ENCODE measurements at places on chromosomes 7 and 10.

DNA sequence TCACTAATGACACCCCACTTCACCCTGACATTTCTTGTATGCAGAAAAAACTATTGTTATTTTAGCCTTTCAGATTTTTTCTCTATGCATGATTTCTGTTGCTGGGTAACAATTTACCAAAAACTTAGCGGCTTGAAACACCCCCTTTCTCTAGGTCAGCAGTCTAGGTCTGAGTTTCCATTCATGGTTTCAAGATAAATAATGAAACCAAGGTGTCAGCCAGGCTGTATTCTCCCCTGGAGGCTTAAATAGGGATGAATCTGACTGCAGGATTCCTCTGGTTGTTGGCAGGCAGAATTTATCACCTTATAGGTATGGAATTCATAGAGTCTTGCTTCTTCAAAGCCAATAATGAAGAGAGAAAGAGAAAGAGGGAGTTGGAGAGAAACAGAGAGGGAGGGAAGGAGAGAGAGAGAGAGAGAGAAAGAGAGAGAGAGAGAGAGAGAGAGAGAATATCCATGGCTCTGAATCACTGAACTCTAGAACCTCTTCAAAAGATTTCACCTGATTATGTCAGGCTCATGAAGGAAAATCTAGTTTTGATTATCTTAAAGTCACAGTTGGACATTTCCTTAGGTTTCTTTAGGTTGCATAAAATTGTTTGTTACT lies 1224.6 kb upstream of the LRRTM3 start:
- no peak for DNase-seq

- no peak for DNase-seq
These were observed 733.4 kb downstream of the MAGI2 start for GRCh38 chr7:78720066-78720465.

- no peak for DNase-seq
These were observed 33.7 kb upstream of the CFAP46 start for GRCh38 chr10:132975831-132976682.

DNA sequence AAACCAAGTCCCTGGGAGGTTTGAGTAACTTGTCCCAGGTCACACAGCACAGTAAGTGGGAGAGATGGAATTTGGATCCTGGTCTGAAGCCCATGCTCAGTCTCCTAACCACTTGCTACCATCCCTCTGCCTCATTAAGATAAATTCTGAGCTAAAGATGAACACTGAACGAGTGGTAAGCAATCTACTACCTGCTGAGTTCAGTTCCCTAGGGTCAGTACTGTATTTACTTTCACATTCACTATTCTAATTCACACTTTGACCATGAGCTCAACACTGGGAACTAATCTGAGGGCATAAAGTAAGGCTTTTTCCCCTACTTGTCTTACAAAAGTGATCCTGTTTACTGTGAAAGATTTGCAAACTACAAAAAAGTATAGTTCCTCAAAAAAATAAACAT lies 2.4 kb downstream of the UROS start:
- peak; percentile 9 for DNase-seq

- DNase-seq = no peak
These were observed 40.6 kb downstream of the CYP17A1 start for GRCh38 chr10:102796407-102797176.

- DNase-seq = no peak
These were observed 44.3 kb downstream of the TCERG1L start for GRCh38 chr10:131266936-131267813.

DNA sequence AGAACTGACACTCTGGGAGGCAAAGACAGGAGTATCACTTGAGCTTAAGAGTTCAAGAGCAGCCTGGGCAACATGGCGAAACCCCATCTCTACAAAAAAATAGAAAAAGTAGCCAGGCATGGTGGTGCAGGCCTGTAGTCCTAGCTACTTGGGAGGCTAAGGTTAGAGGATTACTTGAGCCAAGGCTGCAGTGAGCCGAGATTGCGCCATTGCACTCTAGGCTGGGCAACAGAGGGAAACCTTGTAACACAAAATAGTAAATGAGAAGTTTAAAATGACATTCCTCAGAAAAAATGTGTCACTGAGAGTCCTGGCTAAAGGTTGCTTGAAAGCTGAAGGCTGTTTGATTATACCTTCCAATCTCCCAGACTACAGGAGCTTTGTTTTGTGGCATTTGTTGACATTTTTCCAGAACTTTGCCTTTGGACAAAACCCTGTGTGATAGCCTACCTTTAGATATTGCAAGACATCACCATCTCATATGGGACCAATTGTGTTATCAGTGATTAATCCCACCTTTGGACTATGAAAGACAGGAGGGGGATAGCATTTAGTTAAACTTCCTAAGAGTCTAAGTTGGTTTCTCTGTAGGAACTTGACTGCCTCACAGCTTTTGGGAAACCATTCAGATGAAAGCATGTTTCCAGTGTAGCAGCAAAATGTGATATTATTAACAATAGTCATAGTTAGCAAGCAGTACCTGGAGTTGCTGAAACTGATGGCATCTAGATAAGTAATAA lies 5.3 kb downstream of the TNKS2 start:
- DNase-seq = no peak

DNA sequence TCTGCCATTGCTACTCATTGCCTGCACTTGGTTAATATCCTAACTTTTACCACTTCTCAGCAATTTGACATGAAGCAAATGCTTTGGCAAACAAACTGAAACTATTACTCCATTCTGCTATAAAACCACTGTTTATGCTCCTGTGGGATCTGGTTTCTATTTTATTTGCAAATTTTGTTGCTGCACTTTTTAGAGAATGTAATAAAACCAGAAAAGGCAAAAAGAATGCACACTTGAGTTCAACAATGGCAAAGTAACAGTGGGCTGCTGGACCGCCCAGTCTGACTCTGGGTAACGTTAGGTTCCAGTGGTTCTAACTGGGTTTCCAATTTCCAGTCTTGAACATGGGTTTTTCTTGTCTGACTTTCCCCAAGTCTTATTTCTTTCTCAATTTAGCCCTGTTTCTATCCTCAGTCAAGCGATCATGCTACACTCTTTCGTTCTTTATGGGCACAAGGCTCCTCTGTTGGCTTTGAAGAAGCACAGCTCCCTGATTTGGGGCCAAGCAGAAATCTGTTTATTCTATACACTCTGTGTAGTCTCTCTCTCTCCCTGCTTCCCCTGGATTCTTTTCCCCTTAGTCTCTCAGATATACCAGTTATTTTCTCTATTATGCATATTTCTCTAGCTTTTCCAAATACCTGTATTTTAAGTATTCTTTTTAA lies 129.2 kb upstream of the FAM3C start:
- no peak for DNase-seq

DNA sequence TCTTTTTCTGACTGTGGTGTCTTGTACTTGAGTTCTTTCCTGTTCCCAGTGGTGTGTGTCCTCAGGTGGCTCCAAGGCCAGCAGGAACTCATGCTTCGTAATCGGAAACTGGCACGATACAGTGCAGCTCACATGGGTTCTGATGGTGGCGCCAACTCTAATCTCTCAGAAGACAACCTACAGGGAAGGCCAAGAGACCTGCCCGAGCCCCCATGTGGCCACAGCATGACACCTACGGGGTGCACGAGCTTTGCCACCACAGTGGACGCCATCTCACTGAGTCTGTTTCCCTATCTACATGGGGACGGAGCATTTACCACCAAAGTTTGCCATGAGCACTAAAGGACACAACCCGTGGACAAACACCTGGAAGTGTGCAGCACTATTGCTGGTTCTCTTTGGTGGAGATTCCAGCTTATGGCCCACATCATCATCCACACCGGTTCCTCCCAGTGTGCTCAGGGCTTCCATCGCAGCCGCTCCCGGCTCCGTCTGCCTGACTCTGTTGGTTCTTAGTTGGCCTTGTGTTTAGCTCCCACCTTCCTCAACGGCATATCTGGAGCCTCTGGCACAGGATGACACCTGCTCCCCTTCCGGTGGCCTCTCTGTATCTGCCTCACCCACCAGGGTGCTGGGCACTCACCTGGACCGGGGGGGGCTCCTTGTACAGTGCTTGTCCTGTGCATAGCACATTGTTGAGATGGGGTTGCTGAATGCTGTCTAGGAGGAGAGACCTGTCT lies 586.6 kb upstream of the MKI67 start:
- DNase-seq = no peak

Data from NCI-H69 (cell line).